Cortex of kidney (tissue), 1 donor: ENCODE measurements at places on chromosomes 7 and 10.

- no peak for DNase-seq
Observed at GRCh38 chr7:109950256-109950655, 1140.7 kb upstream of the LRRN3 start.

DNA sequence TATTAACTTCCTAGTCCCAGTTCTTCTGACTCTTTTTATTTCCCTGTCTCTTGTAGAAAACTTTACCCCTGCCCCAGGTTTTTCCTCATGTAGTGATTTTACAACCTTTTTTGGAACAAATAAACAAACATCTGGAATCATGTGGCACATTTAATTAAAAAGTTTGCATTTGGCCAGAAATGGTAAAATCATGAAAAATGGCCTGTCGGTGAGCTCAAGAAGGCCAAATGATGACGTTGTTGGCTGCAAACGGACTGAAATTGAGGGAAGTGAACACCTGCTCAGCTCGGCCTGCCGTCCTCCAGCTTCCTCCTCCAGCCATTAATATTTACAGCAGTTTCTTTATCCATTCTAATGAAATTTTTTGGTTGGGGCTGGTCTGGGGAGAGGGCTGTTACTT lies 902.8 kb downstream of the LRMDA start:
- no peak for DNase-seq

DNA sequence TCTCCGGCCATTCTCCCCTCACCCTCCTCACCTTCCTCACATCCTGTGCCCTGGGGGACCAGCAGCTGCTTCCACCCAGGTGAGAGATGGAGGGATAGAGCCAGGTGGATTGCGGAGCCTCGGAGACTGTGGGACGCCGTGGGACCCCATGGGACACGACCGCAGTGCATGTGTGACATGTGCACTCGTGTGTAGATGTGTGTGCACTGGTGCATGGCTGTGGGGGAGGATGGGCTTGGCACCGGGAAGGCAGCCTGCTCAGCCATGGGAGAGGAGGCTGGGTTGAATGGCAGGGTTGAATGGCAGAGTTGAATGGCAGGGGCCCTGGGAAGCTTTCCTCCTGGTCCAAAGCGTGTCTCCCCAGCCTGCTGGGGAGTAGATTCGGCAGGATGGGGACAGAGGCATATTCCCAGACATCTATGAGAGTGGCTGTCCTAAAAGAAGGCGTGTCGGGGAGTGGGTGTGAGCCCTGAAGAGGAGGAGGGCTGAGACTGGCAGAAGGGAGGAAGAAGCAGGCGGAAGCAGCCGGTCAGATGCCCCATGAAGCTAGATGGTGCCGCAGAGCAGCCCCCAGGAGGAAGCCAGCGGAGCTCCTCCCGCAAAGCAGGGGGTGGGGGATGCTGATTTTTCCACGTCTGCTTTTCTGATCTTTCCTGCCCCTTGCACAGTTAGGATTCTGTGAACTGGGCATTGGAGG lies 815 bp downstream of the GIMAP8 start:
- no peak for DNase-seq

- DNase-seq = no peak
Observed at GRCh38 chr7:100694098-100694745, at the start of gene GIGYF1. Gene GIGYF1, minus strand, starts transcription at chr7:100694250. Its CDS starts 6,012 bp downstream, at chr7:100688238.

GRCh38 chr7:35025369-35025870 lies 11.9 kb downstream of the DPY19L1 start:
- DNase-seq = no peak

DNA sequence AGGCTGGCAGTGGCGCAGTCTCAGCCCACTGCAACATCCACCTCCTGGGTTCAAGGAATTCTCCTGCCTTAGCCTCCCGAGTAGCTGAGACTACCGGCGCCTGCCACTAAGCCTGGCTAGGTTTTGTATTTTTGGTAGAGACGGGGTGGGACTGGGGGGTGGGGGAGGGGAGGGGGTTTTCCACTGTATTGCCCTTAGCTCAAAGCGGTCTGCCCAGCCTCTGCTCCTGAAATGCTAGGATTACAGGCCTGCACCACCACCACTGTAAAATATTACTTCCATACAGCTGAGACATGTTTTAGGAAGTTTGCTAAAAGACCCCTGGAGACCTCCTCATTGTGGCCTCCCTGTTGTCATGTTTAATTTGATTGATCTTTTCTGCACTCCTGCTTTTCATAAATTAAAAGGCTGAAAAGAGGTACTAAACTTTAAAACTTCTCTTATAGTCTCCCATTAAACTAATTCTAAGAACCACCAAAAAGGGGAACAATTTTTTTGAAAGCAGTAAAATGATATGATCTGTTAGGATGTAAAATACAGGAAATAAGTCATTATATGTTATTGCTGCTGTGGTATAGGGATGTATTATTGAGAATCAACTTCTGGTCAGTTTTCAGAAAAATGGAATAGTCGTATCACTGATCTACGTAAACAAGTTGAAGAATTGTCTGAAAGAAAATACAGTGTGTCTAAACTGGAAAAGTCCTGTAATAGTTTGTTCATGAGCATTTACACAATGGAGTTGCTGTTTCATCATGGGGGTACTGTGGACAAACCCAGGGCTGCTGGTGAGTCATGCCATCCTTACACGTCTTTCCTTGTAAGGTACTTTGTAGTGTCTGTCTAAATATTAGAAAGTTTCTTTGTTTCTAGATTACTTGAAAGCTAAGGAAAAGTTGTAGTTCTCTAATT lies 72.9 kb upstream of the TMEM248 start:
- no peak for DNase-seq

- DNase-seq = no peak
Observed at GRCh38 chr10:17743437-17743836, 8.6 kb upstream of the TMEM236 start.

DNA sequence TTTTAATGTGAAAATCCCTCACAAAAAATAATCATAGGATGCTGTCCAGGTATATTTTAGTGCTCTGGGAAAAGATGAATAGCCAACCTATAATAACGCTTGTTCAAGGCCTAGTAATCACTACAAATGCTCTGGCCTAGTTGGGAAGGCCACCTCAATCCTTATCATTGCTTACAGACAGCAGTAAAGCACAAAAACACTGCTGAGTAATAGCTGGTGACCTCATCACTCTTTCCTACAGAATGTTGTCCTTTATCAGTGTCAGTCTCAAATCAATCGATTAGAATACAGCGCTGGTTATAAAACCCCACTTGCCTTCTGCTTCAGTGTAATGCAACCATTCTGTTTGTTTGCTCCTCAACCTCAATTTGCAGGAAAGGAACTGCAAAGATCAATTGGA lies 72.6 kb upstream of the STEAP1 start:
- no peak for DNase-seq

DNA sequence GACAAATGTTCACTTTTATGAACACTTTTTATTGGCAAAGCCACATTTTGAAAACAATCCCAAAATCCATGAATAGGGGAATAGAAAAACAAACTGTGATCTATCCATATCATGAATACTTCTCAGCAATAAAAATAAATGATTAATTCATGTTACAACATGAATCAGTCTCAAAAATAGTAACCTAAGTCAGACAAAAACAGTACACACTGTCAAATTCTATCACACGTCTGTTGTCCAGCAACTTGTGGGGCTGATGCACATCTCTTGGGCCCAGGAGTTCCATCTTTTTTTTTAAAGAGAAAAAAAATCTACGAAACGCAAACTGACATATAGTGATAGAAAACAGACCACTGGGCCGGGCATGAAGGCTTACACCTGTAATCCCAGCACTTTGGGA lies 71.0 kb downstream of the LARP4B start:
- no peak for DNase-seq

DNA sequence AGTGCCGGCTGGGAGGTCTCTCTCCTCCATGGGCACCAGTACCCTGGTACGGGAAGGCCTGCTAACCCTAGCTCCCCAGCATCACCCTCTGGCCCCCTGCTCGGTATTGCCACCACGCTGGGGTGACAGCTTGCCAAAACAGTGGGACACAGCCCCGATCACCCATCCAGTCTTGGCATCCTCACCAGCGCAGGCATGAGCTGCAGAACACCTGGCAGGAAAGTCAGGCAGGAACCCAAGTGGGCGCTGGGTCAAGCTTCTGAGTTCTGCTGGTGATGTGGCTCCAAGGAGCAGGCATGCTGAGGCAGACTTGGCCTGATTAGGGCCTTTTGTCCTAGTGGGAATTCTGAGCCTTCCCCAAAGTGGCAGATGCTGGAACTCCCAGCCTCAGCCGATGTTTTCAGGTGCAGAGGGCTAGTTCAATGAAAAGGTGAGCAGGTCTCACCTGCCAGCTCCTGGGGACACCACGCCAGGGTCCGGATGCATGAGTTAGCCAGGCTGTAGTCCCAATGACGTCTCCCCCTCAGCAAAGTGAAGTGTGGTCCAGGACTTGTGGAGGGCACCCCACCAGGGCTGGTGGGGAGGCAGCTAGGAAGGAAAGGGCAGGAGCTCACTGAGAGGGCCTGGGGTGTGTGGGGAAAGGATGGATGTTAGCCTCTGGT lies 8.5 kb upstream of the ZNF22 start:
- DNase-seq = no peak

- DNase-seq = no peak
Observed at GRCh38 chr10:9091530-9092093, 1037.1 kb downstream of the GATA3 start.

DNA sequence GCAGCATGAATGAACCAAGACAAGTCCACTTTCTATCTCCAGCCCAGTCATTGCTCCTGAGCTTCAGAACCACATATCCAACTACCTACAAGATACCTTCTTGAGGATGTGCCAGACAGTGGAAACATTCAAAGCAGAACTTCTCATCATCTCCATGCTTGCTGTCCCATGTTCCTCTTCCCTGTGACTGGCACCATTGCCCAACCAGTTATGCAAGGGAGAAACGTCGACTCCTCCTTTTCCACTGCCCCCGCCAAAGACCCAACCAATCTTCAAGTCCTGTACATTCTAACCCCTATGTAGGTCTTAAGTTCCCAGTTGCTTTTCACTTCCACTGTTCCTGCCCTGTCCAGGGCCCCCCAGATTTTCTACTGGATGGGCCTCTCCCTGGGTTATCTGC lies 225.7 kb downstream of the RPS24 start:
- DNase-seq = no peak

GRCh38 chr7:158384746-158385145 lies 202.9 kb downstream of the PTPRN2 start:
- DNase-seq = no peak

DNA sequence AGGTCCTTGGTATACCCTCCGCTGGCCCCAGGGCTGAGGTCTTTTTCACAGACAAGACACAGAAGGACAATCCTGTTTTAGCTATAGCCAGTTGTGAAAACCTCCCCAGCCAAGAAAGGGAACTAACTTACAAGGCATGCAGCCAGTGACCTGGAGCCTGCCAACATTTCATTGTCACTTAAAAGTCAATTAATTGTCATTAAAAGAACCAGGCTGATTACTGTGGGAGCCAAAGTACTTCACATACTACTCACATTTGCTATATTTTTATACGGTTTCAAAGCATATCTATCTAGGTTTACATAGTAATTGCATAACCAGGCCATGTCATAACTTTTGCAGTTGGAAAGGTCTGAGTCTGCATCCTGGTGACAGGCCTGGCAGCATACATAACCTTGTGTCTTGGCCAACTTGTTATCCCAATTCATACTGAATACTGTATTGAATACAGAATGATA lies 31.1 kb downstream of the NRBF2 start:
- no peak for DNase-seq

- no peak for DNase-seq
Observed at GRCh38 chr7:139087212-139087611, 22.3 kb downstream of the ZC3HAV1 start.

DNA sequence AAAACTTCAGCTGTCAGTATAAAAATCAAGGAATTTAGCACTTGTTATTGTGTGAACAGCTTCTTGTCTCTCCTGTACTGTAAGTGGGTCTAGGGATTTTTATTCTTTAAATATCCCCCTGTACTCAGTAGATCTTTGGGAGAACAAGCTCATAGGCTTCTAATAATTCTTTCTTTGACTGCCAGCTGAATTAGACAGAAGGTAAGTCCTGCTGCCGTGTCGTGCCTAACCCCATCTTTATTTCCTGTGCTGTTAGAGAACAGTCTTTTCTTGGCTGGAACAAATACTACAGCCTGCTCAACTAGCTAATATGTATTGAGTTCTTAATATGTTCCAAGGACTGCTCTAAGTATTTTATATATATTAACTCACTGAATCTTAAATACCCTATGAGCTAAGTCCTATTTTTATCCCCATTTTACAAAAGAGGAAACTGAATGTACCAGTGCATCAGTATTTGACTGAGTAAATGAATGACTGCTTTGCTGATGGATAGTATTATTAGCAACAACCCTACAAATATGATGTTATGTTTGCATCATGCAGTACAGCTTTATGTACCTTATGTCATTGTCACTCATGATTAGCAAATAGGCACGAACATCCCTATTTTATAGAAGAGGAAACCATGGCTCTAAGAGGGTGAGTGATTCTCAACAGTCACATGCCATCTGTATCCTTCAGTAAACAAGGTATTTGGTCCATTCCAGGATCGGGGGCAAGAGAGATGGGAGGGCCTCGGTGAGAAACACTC lies 5.5 kb upstream of the DUSP5 start:
- DNase-seq = no peak

DNA sequence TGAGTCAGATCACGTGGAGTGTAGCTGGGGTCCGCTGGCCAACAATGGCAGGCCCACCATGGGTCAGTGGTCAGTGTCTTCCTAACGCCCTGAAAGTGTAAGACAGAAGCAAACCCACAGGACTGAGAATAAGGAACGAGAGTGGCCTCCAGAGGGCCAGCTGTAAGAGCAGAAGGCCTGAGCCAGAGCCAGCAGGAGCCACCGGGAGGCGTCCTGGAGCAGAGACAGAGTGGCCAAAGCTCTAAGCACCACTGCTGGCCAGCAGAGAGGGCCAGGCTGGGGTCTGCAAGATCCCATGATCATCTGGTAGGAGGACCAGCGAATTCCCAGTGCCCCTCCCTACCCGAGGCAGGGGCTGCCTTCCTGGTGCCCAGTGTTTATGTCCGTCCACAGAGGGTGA lies 9.2 kb downstream of the CCDC201 start:
- DNase-seq = no peak

DNA sequence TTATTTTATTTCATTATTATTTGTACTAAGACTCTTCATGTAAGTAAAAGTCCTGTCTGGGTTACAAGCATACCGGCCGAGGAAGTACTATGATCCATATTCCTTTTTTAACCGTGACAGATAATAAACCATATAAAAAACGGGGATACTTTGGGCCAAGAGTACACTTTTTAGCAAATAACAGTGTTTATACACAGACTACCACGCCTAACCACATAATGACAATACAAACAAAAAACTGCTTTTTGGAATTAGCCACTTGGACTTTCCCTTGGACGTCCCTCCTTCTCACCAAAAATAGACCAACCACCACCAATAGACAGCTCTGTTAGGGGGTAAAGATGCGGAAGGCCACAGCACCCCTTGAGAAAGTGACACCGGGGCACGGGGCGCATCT lies 800 bp downstream of the MINDY3 start:
- DNase-seq = no peak

DNA sequence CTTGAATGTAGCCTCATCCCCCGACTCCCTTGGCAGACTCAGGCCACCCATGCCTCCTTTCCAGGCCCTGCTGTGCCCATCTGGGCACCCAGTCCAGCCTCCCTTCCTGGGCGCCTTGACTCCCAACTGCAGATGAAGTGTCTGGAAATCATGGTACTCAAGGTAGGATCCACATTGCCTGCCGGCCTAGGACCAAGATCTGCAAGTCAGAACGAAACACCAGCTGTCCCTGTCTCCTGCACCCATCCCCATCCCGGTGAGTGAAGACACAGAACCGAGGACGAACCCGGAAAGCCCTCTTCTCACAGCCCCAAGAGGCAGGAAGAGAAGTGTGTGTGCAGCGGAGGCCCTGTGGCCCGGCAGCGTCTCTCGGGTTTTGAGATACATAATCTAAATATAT lies 205.1 kb downstream of the EMX2 start:
- no peak for DNase-seq
